ENCODE measurements at places on chromosomes 1 and 21.

- no peak for DNase-seq
Measured at GRCh38 chr1:20072771-20073170, 2.8 kb downstream of the PLA2G5 start.

- DNase-seq = no peak
Measured at GRCh38 chr1:89287181-89288050, 14.8 kb upstream of the GBP5 start.

DNA sequence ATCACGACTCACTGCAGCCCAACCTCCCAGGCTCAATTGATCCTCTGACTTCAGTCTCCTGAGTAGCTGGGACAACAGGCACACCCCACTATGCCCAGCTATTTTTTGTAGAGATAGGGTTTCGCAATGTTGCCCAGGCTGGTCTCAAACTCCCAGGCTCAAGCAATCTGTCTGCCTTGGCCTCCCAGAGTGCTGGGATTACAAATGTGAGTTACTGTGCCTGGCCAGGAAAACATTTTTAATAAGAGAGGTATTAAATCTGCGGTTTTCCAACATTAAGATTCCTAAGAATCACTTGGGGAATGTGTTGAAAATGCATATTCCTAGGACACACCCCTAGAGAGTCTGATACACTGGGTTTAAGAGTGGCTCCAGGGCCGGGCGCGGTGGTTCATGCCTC, 8.7 kb downstream of the CSF1 start:
- DNase-seq = no peak

DNA sequence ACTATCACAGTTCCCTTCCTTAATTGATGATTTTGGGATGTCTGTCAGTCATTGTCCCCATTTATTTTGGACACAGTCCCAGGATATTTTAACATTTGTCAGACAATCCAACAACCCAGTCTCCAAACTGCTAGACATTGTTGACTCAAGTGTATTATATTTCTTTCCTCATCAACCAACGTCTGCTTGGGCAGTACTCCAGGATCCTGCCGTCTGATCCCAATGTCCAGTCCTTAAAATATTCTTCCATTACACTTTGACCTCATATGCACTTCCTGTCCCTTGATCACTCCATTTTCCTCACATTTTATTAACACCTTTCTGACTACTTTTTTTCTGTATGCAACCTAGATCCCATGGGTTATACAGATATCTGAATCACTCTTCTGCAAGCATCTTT, 39.8 kb upstream of the KIAA0040 start:
- DNase-seq = peak; percentile 17

- DNase-seq = no peak
Measured at GRCh38 chr1:54111624-54112023, 41.2 kb downstream of the CDCP2 start.

DNA sequence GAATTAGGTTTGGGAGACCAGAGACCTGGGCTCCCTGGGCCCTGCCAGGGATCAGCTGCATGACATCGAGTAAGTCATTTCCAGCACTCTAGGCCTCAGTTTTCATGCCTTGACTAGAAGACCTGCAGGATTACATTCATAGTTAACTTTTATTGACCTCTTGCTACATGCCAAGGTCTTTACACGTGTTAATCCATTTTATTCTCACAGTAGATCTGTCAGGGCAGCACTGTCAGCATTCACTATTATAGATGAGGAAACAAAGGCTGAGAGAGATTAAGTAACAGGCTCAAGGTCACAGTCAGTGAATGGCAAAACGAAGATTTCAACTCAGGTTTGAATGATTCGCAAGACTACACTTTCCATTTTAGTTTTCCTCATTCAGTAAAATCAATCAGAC, 37.0 kb downstream of the PGM1 start:
- no peak for DNase-seq

DNA sequence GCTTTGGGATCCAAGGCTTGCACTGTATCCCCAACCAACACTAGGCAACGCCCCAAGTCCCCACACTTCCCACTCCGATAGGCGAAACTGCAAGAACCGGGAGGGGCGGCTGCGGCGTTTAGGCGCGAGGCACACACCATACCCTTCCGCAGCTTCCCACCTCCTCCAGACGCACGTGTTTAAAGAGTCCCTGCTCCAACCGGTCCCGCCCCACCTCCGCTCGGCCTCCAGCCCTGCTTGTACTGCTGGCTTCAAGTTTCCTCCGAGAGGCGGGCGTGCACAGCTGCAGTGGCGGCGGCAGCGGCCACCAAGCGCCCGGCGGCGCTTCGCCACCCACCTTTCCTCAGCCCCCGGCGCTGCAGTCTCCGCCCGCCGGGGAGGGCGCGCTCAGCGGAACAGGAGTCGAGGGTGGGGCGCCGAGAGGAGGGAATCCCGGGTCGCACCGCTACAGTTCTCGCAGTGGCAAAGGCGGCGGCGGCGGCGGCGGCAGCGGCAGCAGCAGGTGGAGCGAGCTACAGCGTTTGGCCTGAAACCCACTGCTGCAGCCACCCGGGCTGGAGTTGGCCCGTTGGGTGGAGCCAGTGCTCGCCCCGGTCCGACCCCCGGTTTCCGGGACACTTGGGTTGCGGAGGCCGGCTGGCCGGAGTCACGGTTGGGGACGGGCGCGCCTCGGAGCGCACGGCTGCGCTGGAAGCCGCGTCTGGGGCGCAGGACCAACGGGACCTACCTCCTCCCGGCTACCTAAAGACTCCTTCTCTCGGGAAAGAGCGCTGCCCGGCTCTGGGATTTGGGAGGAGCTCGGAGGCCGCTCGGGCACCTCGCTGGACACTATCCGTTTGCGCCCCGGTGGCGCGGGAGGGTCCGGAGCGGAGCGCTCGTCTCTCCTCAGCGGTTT, at the start of gene CNIH3:
Gene CNIH3, plus strand, starts transcription at position 457 of the 895 bp plus-strand sequence. CDS start 858 bp downstream, outside the sequence.
- peak; percentile 78 for DNase-seq

GRCh38 chr1:177723533-177723932, 246.3 kb downstream of the SEC16B start:
- DNase-seq = no peak

- no peak for DNase-seq
Measured at GRCh38 chr1:219503604-219504003, 109.3 kb downstream of the ZC3H11B start.

- no peak for DNase-seq
Measured at GRCh38 chr1:12511128-12511484, 106.9 kb downstream of the DHRS3 start.

- DNase-seq = no peak
Measured at GRCh38 chr1:7770669-7770996, 463 bp upstream of the VAMP3 start.

GRCh38 chr1:68185743-68186142, 46.6 kb downstream of the WLS start:
- no peak for DNase-seq

DNA sequence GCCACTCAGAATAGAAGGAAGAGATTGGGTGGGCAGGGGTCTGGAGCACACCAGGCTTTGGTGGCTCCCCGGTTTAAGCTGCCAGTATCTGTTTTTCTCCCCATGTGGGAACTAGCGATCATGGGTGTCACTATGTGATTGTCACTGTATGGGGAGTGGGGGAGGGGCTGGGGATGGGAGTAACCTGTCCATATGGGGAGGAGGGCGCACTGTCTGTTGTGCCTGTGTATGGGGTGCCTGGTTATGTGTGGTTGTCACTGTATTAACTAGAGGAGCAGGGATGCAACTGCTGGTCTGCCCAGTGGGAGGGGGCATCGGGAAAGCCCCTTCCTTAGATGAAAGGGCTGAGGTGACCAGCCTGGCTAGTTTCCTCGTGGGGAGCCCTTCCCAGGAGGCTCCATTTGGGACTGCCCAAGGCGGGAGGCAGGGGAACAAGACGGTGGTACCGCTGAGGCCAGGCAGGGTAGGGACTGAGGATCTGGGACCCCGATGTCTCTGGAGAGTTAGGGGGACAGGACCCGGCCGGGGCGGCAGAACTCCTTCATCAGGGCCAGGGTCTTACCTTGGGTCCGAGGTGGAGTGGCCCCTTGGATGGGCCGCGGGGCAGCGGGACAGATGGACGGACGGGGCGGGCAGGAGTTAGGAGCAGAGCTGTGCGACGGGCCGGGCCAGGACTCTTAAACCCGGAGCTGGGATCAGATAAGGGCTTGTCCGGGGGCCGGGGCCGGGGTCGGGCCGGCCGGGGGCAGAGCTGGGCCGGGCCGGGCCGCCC, at the start of gene KCNJ10:
Gene KCNJ10, minus strand, starts transcription at position 701 of the 772 bp plus-strand sequence. CDS start 27,628 bp downstream, outside the sequence.
- DNase-seq = no peak

- no peak for DNase-seq
Measured at GRCh38 chr1:208002078-208002477, 91.2 kb upstream of the CD34 start.

DNA sequence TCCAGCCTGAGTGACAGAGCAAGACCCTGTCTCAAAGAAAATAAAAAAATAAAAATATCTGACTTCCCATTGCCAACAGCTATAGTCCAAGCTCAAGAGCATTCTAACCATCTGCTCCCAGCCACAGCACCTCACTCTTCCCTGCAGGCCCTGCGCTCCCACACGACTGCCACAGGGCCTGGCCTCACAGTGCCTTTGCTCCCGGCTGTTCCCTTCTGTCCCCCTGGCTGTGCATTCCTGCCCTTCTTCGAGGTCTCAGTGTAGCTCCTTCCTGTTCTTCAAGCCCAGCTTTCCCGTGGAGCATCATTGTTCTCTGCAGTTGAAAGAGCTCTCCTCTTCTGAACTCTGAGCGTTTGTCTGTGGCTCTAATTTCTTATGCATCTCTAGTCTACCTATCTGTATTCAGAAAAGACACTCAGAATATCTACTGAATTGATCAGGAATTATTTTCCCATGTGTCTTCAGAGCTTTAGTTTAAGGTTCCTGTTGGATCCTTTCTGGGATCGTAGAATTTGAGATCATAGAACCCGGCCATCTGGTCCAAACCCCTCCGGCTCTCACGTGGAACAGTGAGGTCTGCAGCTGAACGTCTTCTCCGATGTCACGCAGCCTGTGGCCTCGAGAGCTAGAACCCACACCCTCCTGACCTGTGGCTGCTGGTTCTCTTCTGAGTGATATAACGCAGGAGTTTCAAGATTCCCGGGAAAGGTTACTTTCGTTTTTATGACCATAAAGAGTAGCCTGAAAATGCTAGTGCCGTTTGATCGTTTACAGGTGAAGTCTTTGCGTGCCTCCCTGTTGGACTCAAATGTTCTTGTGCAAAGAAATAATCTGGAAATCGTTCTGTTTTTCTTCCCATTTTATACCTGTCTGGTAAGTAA, 54.4 kb downstream of the DOP1B start:
- no peak for DNase-seq

- DNase-seq = no peak
Measured at GRCh38 chr1:94901841-94902240, 25.1 kb downstream of the CNN3 start.

- peak; percentile 79 for DNase-seq
Measured at GRCh38 chr1:47738560-47739182, 258.5 kb downstream of the TRABD2B start.

DNA sequence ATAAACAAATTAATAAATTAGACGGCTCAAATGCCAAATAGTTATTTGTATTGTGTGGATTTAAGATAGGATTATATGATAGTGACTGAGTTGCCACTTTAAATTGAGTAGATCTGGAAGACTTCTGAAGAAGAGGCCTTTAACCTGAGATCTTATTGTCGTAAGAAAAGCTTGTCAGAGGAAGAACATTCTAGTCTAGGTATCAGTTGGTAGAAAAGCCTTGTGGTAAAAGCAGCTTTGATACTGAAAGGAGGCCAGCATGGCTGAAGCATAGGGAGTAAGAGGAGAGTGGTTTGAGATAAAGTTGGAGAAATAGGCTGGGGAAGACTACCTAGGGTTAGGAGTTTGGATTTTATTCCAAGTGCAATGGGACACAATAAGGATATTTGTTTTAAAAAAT, 29.1 kb downstream of the SLC30A7 start:
- no peak for DNase-seq

DNA sequence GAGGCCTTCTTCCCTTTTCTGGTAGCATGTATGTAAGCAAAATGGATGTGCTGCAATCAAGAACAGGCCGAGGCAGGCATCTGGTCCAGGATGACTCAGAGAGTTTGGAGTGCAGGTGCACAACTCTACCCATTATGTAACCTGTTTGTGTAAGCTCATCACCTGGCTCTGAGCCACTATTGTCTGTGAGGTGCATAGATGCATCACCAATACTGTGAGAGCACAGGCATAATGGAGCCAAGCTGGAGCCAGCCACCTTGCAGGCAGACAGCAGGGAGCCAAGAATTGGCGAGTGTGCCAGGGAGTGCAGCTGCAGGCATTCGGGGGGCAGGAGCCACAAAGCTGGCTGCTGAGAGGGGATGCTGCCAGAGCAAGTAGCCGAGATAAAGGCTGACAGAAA, 549.9 kb upstream of the RGS18 start:
- DNase-seq = no peak

DNA sequence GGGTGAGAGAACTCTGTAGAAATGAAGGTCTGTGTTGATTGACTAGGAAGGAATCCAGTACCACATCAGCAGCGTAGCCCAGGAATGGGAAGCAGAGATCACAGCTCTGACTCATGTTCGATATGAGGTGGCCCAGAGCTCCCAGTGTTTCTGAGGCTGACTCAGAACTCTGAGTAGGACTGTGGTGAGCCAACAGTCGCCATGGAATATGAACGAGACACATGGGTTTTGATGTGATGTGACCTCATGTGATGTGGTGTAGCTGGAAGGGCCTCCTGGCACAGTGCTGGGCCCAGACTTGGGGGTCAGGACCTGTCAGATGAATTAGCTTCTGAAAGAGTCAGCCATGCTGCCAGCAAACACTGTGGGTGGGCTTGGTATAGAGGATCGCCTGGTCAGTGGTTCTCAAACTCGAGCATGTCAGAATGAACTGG, 237.0 kb downstream of the MRPL39 start:
- no peak for DNase-seq

- DNase-seq = no peak
Measured at GRCh38 chr1:81004011-81004410, 796.7 kb upstream of the ADGRL2 start.

GRCh38 chr1:5682626-5683225, 309.5 kb downstream of the NPHP4 start:
- no peak for DNase-seq

DNA sequence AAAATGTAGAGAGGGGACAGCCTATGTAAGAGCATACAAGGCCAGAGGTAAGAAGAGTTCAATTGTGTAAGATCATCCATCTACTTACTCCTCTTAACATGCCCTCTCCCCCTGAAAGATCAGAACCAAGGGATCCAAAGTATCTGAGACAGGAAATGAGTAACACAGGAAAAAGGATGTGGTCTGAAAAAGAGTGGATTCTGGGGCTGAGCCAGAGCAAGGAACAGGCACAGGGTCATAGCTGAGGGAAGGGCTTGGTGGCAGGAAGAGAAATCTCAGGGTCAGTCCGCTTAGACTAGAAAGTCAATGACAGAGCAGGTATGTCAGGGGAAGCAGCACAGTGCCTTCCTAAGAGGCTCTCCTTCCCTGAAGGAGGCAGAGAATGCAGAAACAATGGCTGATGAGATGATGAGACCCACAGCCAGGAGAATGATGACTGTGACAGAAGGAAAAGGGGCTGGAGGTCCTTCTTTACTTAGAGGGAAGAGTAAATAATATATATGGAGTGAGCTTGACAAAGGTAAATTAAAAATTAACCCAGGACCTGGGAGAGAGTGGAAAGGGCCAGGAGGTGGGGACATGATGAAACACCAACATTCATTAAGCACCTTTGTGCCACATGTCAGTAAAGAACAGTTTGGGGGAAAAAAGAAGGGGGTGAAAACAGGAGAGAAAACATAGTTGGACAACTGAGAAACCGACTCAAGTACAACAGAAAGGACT, 26.2 kb upstream of the A3GALT2 start:
- no peak for DNase-seq

GRCh38 chr1:172638885-172639831, 19.7 kb upstream of the FASLG start:
- DNase-seq = no peak
